ENCODE measurements at places on chromosomes 7 and 10.
A peak's percentile ranks its signal among the peaks of the same experiment; 100 is the strongest.

DNA sequence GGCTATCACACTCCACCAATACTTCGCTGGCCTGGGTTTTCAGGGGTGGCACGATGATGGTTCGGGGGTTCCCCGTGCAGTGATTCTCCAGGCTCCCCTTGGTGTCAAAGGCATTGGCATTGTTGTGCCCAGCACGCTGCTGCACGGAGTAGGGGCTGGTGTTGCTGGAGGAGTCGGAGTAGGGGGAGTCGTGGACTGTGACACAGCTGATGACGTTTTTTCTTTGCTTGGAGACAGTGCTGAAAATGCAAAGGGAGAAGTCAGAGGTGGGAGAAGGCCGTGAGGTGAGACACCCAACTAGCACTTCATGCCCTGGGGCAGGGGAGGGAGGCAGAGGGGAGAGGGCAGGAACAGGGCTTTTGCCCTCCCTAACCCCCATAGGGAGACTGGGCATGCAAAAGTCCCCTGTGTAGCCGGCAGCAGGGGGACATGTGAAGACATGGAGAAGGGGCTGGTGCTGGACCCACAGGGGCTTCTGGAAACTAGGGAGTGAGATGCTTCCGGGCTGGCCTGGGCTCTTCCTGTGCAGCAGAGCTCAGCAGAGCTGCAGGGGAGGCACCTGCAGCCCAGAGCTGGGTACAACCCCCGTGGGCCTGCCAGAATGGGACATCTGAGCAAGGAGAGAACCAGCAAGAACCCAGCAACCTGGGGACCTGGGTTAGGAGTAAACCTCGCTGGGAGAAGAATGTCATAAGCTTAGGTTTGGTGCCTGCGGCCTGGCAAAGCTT, 60.5 kb downstream of the CLEC2L start:
- no peak for DNase-seq

DNA sequence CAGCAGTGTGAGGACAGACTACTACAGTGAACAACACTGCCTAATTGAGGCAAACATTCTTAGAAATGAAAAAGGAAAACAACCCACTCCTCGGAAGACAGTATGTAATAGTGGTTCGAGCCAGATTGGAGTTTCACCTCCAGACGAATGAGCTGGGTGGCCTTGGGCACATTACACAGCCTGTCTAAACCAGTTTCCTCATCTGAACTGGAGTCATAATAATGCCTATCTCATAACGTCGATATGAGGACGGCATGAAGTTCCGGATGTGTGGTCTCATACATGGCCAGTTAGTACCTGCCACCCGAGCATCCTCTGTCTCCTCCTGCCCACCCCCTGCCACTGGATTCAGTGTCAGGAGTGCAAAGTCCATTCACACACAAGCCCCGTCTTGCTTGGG, 15.8 kb upstream of the FRMPD2 start:
- no peak for DNase-seq

DNA sequence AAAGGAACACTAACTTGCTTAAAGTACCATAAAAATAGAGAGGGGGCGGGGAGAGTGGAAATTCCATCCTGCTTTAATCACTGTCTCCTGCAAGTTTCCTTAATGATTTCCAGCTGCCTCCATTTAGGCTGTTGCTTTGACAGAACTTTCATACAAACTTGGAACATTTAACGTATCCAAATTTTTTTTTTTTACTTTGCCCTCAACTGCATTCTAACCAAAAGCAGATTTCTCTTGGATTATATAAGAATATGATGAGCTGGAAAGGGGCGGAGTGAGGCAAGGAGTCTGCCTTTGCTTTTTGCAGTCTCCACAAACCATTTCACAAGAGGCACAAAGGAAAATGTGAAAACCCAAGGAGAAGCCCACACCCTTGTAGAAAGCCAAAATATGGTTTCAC, 46.6 kb upstream of the COL1A2 start:
- DNase-seq, result peak; percentile 55

DNA sequence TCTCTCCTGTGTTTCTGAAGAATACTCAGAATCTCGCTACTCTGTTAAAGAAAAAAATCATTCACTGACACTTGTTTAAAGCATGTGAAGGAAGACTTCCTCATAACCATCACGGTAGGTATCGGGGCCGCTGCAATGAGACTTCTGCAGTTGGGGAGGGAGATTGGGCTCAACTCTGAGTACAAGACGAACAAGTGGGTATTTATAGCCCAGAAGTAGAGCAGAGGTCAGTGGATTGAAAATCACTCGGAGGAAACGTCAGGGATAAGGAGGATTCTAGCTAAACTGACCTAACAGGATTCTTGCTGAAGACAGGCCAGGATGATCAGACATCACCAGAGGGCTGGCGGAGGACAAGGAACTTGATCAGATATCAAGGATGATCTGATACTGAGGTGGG, 33.3 kb downstream of the ITPRIP start:
- no peak for DNase-seq

- no peak for DNase-seq
Measured at GRCh38 chr7:86214734-86215133, 429.0 kb upstream of the GRM3 start.

GRCh38 chr10:80078448-80079311, at the start of gene TMEM254:
TSS of gene TMEM254 (plus strand) at chr10:80078665. CDS start at chr10:80078700, 35 bp downstream.
- peak; percentile 95 for DNase-seq

- DNase-seq, result no peak
Measured at GRCh38 chr10:95688648-95689047, 5.1 kb downstream of the TCTN3 start.

DNA sequence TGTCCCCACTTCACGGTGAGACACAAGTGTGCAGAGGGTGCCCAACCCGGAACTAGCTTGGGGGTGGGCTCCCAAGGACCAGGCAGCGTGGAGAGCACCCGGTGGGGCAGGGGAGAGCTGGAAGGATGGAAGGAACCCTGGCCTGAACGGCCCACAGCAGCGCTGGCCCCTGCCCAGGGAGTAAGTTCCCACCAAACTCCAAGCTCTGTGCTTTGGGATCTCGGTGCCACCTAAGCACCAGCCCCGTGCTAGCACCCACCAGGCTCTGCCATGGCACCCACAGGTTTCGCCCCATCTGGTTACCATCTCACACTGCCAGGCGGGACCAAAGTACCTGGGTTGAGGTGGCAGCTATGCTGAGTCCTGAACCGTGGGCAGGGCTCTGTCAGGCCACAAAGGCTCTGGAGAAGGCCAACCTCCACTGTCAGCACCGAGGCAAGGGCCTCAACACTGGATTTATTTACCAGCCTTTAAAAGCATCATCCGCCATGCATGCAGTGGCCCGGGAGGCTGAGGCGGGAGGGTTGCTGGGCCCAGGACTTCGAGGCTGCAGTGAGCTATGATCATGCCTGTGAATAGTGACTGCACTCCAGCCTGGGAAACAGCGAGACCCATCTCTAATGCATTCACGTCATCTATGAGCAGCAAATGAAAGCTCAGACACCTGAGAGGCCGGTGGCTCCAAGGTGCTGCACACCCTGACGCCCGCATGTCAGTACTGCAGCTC, 16.0 kb downstream of the GPER1 start:
- no peak for DNase-seq

GRCh38 chr10:30445711-30446110, 11.7 kb downstream of the MAP3K8 start:
- no peak for DNase-seq

- no peak for DNase-seq
Measured at GRCh38 chr10:6700066-6700465, 120.0 kb upstream of the PRKCQ start.

DNA sequence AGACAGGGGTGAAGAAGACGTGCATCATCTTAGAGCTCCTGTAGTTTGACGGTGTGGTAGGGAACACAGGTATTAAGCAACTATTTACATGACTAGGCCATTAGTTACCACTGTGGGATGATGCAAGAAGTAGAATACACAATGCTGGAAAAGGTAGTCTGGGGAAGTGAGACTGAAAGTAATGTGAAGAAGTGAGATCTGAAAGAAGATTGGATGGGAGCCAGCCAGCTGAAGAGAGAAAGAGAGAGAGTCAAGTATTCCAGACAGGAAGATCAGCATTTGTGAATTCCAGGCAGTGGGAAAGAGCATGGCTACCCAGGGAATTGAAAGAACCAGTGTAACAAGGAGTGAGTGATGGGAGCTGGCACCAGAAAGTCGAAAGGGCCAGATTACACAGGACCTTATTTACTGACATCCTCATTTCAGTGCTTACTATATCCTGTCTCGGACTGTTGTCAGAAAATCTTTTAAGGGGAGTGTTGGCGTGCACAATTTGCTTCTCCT, 4.0 kb upstream of the CFAP58 start:
- no peak for DNase-seq

- DNase-seq, result no peak
Measured at GRCh38 chr7:121390109-121390508, 6.0 kb downstream of the FAM3C start.

GRCh38 chr7:33726582-33726981, 178.8 kb upstream of the BMPER start:
- DNase-seq, result no peak

GRCh38 chr7:34320926-34321661, 336.9 kb upstream of the NPSR1 start:
- DNase-seq, result peak; percentile 55

DNA sequence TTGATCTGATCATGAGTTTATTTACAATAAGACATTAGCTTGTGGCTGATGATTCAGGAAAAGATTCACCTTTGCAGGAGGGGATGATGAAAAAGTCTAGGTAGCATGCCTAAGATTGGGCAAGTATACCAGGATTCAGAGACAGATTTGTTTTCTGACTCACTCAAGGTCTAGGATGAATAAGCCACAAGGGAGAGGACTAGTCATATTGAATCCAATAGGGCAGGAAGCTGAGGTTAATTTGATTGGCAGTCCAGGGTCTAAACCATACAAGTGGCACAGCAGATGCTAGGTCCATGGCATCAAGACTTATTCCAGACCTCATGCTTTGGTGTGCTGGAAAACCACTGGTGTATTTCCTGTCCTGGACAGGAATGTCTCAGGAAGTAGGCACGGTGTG, 1133.4 kb downstream of the XPNPEP1 start:
- DNase-seq, result no peak

GRCh38 chr7:10075866-10076265, 897.8 kb upstream of the PHF14 start:
- DNase-seq, result no peak

GRCh38 chr7:108284349-108285002, 154.3 kb upstream of the LAMB4 start:
- no peak for DNase-seq

GRCh38 chr7:114539575-114539974, 125.0 kb downstream of the FOXP2 start:
- peak; percentile 10 for DNase-seq

DNA sequence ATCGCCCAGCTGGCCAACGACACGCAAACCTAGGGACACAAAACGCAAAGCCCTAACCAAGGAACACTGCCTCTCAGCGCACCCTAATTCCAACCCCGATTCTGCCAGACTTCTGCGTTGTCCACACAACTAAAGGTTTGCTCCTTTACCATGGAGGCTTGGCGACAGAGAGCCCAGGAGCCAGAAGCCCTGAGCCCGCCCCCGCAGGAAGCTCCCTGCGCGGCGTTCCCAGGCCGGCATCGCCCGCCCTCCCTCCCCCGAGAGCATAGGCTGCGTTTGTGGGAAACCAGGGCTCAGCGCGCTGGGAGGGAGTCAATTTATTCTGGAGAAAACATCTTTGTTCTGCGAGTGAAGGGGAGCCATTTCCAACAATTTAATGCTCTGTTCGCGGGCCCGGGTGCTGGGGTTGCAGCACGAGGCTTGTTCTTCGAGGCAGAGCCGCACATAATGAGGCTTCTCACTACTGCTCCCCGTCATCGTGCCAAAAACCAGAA, 103.9 kb downstream of the GRID1 start:
- DNase-seq, result no peak

DNA sequence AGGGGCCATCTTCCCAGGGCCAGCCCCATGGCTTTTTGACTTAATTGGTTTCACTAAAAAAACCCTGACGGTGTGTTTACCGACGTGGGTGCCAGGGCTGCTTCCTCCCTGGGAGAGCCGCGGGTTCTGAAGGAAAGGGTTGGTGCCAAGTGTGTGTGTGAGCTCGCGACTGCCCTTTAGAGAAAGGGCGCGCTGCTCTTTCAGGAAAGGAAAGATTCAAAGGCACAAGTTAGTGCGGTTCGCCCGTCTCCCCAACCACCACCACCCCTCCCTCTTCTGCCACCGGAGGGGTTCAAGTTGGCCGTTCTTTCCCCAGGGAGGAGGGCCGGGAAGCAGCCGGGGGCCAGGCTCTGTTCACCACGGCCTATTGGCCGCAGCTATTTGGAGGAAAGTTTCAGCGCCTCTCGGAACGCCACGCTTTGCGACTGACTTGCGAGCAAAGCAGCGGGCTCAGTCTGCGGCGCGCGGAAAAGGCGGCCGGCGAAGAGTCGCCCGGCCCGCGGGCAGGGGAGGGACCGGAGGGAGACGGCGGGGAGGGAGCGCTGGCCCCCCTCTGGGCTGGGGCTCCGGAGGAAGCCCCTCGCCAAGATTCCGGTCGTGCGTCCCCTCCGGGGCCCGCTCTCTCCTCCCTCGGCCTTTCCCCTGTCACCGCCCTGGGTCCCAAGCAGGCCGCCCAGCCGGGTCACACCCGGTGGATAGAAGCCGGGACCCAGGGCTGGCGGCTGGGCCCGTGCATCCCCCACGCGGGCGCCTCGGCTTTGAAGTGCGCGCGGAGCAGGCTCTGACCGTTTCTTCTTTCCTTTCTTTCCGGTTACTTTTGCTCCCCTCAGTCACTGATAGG, 165.9 kb upstream of the PPP1R3A start:
- DNase-seq, result peak; percentile 71

DNA sequence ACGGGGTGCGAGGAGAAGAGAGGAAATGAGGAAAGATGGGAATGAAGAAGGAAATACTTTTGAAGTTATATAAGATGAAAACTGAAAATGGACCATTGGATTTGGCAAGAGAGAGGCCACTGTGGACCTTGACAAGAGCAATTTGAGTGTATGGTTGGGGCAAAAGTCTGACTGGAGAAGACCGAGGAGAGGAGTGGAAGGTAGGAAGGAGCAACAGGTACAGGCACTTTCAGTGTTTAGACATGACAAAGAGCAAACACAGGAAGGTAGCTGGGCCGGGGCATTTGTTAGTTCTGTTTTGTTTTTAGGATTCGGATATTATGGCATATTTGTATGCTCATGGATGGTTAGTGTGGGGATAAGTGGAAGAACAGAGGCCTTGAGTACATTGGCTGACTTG, 99.4 kb downstream of the TAF3 start:
- no peak for DNase-seq

DNA sequence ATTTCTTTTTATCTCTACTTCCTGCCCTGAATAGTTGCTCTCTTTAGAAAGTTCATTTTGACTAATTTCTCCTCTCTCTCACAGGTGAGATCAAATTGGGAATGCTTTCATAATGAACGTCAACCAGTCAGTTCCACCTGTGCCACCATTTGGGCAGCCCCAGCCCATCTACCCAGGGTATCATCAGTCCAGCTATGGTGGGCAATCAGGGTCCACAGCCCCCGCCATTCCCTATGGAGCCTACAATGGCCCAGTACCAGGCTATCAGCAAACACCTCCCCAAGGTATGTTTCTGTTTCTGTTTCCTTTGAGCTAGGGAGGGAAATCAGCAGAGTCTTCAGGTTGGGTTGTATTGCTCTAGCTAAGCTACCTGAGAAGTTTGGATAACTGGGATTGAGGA, 2.5 kb downstream of the SEC24C start:
- no peak for DNase-seq
